ENCODE measurements at places on chromosomes 13 and 19.

DNA sequence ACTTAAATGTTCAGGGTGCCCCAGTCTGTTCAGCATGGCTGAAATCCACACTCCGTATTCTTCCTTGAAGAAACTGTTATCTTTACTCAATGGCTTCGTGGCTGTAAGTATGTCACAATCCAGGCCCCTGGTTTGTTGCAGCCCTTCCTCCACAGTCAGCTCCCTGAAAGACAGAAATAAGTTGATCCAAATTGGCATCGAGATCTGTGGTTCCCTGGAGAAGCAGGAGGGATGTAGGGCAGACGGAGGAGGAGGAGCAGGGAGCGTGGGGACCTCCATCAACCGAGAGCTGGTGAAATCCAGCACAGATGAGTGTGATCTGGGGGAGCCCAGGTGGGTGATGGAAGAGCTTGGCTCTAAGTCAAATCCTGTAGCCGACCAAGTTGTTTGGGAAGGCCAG lies 304 bp downstream of the TSPAN16 start:
- DNase-seq: no peak

DNA sequence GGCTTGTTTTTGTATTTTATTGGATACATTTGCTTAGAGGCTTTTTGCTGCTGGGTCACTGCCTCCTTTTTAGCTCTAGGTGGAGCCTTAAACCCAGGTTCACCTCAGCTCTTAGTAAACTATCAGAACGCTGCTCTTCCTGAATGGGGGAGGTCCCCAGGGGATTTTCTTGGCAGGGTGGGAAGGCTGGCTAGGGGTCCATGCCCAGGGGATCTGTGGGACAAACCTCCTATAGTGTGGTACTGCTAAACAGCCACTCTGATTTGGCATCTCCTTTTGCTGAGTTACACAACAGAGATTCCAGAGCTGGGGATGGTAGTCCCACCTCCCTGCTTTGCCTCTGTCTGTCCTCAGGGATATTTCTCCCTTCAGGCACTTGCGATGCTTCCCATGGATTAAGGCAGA lies 204.9 kb downstream of the ZIC5 start:
- DNase-seq: no peak

- no peak for DNase-seq
Observed at GRCh38 chr19:8831373-8831772, 731 bp downstream of the ZNF558 start.

DNA sequence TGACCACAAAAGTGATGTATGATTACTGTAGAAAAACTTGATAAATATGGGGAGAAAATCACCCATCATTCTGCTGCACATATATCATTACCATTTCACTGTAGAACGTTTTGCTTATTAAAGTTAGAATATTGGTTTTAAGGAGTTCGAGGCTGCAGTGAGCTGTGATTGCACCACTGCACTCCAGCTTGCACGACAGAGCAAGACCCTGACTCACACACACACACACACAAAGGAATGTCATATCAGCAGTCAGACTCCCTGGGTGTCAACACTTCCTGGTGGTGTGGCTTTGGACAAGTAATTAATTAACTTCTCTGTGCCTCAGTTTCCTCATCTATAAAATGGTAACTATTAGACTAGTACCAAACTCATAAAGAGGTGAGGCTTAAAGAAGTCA lies 11.3 kb upstream of the PNMA8A start:
- no peak for DNase-seq

DNA sequence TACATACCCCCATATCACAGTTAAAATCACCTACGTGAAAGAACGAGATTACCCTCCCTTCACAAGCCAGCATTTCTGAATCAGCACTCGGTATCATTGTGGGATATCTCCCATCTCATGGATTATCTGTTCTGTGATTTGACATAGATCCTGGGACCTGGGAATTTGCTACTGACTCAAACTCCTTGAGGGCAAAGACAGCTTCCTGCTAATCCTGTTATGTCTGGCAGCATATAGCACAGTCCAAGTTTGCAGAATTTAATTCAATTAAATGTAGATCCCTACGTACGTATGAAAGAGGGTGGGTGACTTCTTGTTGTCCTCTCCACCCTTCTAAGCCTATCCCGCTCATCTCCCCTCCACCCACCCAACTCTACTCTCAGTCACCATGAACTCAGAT lies 476.5 kb downstream of the KLF5 start:
- no peak for DNase-seq

DNA sequence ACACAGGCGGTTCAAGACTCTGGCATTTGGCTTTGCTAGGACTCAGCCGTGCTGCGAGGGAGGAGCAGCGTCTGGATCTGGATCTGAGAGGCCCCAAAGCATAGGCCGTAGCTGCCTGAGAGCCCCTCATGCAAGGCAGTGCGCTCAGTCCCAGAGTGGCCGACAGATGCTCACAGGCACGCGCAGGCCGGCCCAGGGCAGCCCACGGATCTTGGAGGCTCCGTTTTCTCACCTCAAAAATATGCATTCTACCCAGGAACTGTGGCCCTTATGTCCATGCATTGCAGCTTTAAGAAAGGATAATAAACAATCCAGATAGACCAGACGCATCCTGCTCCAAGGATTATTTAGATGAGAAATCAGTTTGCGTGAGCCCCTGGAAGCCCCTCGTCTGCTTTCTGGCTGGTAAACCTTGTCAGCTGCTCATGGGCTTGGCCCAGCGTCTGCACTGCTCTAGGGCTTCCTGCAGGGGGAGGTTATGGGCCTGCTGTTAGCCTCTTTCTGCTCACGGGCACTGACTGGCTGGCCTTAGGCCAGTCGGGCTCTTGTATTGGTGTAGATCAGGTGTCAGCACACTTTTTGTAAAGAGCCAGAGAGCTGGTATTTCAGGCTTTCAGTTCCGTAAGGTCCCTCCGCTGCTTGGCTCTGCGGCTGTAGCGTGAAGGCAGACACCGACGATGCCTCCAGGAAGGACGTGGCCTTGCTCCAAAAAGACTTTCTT lies 24.2 kb downstream of the TEX29 start:
- DNase-seq: peak; percentile 78

- no peak for DNase-seq
Observed at GRCh38 chr13:98984983-98985382, 7.1 kb upstream of the DOCK9 start.

DNA sequence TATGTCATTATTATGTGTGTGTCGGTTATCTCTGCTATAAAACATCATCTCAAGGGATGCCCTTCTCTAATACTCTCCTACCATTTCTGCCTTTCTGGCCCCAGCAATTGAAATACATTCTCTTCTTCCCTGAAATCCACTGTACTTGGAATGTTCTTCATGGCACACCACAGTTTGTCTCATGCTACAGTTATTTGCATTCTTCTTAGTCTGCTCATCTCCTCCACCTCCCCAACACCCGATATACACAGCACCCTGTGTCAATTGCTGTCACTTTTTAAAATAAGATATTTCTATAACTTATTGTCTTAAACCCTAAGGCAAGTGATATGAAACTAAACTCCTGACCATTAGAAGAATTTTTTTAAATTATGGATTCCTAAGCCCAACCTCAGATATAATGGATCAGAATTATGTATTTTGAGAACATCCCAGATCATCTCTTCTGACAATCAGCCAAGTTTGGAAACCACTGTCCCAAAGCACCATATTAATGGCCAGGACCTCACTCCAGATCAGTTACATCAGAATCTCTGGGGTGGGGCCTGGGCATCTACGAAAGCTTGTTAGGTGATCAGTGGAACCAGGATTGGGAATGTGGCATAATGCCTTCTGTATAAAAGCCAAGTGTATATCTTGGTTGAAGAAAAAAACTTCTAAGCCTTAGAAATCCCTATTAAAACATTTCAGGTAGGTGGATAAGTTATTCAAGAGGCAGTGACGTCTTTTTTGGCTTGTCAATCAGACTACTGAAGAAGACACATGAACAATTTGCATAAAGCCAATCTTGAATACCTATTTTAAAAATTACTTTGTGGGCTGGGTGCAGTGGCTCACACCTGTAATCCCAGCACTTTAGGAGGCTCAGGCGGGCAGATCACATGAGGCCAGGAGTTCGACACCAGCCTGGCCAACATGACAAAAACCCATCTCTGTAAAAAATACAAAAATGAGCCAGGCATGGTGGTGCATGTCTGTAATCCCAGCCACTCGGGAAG lies 30.0 kb upstream of the KBTBD7 start:
- DNase-seq: no peak

GRCh38 chr13:45209229-45209628 lies 8.4 kb upstream of the KCTD4 start:
- DNase-seq: no peak
